ENCODE measurements at places on chromosomes 2 and 18.

- DNase-seq, result no peak
Observed at GRCh38 chr2:100151310-100151709, 8.9 kb upstream of the AFF3 start.

GRCh38 chr18:48215876-48216638, 193.1 kb downstream of the ZBTB7C start:
- no peak for DNase-seq

GRCh38 chr2:20524412-20525040, 77.7 kb downstream of the RHOB start:
- peak; percentile 24 for DNase-seq

GRCh38 chr2:215540658-215541057, 104.8 kb upstream of the FN1 start:
- no peak for DNase-seq

DNA sequence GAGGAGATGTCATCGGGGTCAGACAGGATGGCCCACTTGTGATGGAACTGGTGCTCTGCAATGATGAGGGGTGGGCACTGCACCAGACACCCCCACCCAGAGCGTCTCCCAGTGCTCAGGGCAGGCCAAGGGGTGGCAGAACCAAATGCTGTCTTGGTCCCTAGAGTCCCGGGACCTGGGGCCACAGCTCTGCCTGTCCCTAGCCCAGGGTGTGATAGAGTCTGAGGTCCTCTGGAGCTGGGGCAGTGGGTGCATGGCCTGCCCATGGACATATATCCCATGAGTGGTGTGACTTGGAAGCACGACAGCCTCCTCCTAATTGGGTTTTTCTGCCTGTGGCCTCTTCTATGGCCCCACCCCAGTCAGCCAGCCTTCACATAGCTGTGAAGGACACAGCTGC, 6.7 kb upstream of the OTOF start:
- no peak for DNase-seq

DNA sequence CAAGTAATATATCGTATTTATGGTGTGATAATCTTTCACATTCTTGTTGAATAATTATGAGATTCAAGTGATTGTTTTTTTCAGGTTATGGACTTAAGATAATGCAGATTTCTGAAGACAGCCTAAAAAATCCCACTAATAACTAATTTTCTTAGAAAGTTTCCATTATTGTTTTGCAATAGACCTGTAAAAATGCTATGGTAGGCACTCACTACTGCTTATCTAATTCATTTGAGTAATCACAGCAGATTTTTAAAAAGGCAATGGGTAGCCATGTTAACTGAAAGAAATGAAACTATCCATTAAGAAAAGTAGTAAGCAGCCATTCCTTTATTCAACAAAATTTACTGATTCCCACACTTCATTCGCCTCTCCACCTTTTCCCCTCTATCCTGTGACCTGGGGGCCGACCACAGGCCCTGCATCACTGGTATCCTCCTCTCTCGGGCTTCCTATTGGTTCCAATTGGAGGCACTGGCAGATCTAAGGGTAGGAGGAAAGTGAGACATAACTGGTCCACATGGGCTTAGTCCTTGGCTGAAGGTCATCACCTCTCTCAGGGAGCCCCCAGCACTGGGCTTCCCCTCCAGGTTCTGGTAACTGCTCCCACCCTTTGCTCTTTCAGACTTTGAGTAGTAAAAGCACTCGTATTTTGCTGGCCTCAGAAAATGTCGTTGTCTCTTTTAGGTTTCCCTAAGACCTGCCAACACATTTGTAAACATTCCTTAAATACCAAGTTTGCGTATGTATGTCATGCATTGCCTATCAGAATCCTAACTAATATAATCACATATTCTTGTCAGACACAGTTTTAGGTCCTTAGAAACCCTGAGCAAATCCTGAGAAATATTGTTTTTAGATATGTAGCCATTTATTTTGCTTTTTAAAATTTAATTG, 18.5 kb downstream of the RBMS1 start:
- DNase-seq, result no peak

- no peak for DNase-seq
Observed at GRCh38 chr2:227607941-227608340, 6.7 kb downstream of the SCYGR3 start.

GRCh38 chr2:88098558-88098900, 29.3 kb downstream of the FABP1 start:
- DNase-seq, result no peak

DNA sequence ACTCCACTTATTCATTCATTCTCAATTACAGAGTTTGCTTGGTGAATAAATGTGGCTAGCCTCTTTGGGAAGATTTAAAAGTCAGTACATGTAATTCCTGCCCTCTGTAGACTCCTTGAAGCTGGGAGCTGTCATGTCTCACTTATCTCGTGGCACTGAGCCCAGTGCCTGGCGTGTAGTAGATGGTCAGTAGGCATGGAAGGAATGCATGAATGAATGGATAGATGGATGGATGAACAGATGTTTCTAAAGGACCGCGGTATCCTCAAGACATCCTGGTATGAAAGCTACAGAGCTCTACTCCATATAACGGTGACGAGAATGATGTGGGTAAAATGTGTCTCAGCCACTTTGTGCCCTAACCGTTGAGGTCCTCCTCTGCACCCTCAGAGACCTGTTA, 83.0 kb downstream of the MARCO start:
- DNase-seq, result no peak

DNA sequence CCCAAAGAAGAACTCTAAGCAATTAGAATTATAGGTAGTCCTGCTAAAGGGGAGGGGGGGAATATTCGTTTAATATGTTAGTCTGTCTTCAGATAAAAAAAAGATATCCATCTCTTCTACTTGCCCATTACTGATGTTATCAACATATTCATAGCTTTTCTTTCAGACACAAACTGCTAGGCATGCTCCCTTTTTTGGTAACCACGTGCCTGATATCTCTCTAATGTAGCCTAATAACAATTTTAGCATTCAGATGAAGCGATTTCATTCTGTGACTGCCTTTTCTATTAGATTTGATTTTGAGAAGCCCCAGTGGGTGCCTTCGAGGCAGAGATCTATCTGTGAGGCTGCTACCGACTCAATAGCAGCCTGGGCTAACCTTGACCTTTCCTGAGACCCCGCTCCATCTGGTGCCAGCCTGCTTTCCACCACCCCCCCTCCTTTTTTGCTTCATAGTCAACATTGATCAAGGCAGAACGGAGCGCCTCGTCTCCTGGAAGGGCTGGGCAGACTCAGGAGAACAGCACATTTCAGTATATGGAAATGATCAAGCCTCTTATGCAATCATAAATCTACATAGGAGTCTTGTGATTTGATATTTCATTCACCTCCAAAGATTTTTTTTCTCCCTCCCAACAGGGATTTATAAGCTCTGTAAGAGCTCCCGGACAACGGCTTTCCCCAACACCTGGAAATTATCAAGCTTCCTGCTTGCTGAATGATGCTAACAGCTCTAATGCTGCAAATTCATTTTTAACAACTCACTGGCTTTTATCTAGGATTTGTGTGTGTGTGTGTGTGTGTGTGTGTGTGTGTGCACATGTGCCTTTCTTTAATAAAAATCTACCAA, 14.7 kb upstream of the BCL11A start:
- DNase-seq, result no peak

DNA sequence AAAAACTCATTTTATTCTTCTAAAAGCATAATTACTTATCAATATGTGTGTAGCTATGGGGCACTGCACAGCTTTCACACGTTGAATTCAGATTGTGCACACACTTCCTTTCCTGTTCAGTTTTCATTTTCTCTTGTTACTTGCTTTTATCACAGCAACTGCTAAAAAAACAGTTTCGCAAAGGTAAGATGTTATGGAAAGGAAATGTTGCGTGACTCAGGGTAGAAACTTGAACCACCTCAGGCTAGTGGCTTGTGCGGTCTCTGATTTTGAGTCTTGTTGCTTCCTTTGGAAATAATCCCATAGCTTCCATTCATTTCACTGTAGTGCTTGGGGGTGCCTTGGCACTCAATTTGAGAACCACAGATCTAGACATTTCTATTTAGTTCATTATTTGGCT, 171.9 kb downstream of the FMNL2 start:
- DNase-seq, result no peak

GRCh38 chr2:3168230-3168891, 209.3 kb downstream of the EIPR1 start:
- no peak for DNase-seq

GRCh38 chr2:219291910-219292490, 12.8 kb downstream of the DNAJB2 start:
- no peak for DNase-seq

DNA sequence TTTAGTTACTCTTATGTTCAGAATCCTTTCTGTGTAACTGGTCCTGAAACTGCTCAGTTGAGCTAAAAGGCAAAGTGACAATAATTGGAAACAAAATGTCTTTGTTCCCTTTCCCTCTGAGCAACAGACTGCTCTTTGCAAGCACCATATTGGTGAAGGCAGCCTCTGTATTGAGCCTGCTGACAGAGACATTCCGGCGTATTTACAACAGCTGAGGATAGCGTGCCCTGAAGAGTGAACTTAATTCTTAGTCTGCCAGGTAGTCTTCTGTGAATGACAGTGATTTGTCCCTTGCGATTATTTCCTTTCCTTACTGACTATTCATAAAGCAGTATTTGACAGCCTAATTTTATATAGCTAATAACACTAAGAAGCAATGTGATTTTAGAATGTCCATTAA, 239.1 kb downstream of the CPS1 start:
- no peak for DNase-seq

GRCh38 chr2:220043990-220044335, 416.5 kb downstream of the SLC4A3 start:
- no peak for DNase-seq

- peak; percentile 41 for DNase-seq
Observed at GRCh38 chr2:170950221-170950761, 21.2 kb downstream of the GORASP2 start.

DNA sequence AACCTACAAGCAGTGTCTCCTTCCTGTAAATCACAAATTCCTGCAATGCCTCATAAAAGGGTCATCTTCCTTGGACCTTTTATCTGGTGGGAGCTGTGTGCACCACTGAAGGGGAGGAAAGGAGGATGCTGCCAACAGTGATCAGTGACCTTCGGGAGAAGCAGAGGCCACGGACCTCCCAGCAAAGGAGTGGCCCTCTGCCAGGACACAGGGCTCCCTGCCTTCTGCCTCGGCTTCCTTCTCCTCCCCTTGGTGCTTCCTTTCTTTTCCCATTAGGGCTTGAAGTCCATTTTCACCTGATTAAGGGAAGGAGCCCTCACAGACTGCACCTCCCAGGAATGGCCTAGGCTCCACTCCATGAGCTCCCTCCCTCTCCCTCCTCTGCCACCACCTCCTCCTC, 85.3 kb upstream of the ITGA6 start:
- no peak for DNase-seq

- DNase-seq, result peak; percentile 15
Observed at GRCh38 chr2:178478130-178478438, 316 bp downstream of the FKBP7 start.

- DNase-seq, result no peak
Observed at GRCh38 chr18:45014047-45014501, 333.4 kb downstream of the SETBP1 start.

DNA sequence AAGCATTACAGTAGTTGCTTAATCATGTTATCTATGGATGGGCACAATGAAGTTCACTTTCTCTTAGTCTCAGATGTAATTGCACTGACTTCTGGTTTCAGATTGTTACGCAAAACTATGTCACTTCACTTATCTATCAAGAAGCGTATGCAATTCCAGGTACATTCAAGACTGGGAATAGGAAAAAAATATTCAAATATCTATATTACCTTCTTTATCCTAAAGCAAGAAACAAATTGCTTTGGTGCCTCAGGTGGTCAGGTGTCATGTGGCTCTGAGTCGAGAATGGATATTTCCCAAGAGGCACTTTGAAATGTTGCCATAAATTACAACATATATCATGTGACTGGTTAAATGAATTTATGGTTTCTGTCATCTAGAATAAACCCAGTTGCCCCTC, 318.6 kb downstream of the SS18 start:
- DNase-seq, result no peak

All from germinal center (tissue), 1 donor.